ENCODE measurements at places on chromosomes 12 and 14. TPM values are rescaled to one million over a fixed set of nuclear protein-coding genes. Genes with fewer than 3 reads are reported as not detected.
A peak's percentile ranks its signal among the peaks of the same experiment; 100 is the strongest.

GRCh38 chr14:54435500-54435981, 5.6 kb downstream of the CNIH1 start:
- peak; percentile 44 for DNase-seq

Gene DNAL1
- total RNA-seq, result 4.0 TPM

GRCh38 chr12:509500-509899, 49.8 kb downstream of the B4GALNT3 start:
- DNase-seq, result no peak

Gene SAMD4A
- total RNA-seq, result 92.2 TPM

GRCh38 chr14:81211844-81212243, 8.9 kb downstream of the GTF2A1 start:
- no peak for DNase-seq

DNA sequence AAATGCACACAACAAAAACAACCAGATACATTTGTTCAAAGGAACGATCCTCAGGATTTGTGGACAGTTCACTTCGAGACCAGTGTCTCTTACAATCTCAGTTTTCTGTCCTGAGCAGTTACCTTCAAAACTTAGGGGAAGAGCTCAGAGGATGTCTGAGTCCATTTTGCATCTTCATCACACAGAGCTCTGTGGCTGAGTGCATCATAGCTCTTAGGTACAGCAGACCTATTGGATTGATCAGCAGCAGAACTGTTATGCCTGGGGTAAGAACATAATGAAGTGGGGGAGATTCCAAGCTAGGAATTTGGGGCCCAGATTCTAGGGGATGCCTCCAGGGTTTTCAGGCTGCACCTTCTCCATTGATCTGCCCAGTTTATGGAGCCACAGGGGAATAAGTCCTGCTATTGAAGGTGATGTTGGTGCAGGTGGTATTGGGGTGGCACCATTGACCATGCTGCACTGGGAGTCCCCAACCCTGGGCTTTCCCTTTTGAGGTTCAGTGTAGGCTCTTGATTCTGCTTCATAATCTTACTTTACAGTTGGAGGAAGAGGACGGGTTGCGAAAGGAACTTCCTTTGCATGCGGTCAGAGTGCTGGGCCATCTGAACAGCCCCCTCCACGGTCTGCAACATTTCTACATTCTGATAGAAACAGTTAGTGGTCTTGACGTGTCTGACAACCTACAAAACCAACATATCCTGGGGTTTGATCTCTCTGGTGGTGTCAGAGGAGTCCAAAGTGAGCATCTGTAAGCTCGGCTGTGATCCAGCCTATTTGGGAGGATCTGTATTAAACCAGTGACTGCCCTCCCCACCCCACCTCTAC, 112.8 kb downstream of the CHST11 start:
- DNase-seq, result no peak

DNA sequence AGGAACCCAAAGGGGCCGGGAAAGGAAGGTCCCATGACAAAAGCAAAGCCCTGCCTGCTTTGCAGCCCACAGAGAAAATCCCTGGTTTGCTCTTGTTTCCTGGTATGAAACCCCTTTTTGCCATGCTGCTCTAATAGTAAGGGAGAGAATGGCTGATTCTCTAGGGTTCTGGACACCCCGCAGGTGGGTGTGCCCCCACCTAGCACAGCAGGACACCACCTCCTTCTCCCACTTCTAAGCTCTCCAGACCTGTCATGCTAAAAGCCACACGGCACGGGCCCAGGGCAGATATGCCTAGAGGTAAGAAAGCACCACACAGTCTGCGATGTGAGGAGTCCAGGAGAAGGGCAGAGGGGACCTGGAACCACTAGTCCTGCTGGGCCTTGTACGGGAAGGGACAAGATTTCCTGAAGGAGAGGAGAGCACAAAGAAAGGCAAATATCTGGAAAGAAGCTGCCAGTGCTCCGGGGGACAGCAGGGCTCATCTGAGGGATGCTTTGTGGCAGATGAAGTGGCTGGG, 113.3 kb downstream of the BCL11B start:
- DNase-seq, result no peak

Gene SSTR1
- 0.63 TPM for total RNA-seq

Gene RFX4
- total RNA-seq, result not detected

DNA sequence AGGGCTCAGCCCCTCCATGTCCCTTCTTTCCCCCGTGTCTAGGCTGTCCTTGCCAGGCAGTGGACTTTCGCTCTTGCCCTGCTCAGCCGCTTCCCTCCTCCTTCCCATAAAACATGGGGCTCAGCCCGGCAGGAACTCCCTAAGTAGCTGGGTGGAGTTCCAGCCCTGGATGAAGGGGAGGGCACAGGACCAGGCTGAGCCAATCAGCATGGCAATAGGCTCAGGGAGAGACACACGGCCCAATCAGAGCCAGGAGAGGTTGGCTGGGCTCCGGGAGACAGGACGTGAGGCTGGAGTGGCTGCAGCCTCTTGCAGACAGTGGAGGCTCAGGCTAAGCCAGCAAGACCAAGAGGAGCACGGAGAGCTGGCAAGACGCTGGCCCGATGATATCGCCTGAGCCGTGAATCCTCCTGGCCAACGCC, 54.3 kb downstream of the GALNT9 start:
- DNase-seq, result no peak

GRCh38 chr12:107318806-107319532, 225.6 kb upstream of the CRY1 start:
- no peak for DNase-seq

DNA sequence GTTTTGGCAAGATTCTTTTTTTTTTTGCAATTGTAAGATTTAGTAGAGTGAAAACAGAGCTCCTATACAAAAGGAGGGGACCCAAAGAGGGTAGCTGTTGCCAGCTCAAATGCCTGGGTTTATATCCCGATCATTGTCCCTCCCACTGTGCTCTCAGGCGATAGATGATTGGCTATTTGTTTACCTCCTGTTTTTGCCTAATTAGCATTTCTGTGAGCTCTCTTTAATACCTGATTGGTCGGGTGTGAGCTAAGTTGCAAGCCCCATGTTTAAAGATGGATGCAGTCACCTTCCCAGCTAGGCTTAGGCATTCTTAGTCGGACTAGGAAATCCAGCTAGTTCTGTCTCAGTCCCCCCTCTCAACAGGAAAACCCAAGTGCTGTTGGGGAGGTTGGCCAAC, 1.9 kb downstream of the EXOC3L4 start:
- no peak for DNase-seq

DNA sequence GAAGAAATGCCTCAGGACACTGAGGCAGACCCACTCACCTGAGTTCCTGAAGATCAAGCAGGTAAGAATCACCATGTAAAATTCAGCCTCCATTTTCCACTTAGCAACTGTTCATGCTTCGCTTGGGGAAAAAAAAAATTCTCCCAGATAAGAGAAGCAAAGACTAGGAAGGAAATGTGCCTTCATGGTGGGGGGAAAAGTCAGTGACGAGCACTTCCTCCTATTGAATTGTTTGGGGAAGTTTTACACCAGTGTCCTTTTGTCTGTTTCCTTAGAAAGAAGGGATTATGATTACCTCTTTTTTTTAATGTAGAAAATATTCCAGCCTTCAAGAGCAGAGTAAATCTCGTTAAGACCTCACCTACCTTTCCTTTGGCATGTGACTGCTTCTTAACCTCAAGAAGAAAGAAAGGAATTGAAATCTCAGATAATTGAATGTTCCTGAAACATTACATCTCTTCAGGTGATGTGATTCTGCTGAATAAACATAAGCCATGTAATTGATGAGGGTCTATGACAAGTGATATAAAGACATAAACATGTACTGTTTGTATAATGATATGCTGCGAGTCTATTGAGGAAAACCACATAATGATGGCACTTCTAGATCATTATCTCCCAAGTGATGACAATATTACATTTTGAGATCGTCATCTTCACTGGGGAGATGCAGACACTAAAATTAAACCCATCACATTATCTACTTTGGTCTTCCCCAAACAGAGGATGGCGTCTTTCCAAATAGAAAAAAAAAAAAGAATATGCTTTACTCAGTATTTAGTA, at the start of gene PTPRB:
PTPRB (minus strand) TSS at position 127 of the 783 bp plus-strand sequence; CDS start at position 93, 34 bp downstream.
- peak; percentile 81 for DNase-seq

DNA sequence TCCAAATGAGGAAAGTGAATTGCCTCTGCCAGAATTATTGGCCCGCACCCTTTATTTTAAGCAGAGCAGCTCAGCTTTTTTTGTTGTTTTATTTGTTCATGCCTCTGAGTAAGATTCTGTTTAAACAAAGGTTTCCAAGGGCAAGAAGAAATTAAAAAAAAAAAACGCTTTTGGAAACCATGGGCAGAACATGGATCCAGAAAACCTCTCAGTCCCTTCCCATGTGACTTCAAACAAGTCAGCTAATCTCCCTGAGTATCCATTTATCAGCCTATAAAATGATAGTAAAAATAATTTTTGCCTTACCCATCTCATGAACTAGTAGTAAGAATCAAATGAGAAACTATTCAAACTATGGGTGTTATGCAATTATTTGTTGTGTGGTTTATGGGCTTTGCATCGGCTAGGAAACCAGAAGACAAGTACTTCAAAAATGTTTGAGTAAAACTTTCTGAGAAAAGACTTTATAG, 27.6 kb downstream of the KITLG start:
- no peak for DNase-seq

Gene TSPAN8
- not detected for total RNA-seq

Gene GPRC5A
- 18.7 TPM for total RNA-seq

- DNase-seq, result no peak
Observed at GRCh38 chr14:57573173-57573572, 79.5 kb upstream of the CCDC198 start.

DNA sequence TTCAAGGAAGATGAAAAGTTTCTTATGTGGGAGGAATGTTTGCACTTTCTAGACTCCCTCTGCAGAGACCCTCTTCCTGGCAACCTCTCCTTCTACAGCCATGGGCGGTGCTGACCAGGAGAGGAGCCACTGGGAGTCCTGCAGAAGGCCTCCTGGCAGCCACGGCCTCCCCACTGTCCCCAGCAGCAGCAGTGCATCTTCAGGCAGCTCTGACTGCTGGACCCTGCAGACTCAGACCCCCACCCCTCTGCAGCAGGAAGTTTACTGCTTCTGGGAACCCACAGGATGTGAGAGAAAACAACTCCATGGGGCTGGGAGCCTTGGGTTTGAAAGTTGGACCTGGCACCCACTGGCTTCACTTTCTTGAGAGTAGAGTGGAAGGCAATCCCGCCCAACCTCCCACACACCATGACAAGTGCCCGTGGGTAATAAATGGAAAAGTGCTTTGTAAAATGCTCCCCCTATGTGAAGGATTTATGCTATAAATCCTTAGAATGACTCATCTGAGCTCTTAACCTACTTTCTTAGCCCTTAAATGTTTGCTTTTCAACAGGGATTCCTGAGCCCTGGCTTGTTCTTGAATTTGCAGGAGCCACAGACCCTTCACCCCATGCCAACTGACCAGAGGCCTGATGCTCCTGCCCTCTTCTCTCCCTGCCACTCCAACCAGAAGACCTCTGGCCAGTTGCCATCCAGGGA, 37.5 kb upstream of the DDX11 start:
- no peak for DNase-seq

Gene RNU6-8
- total RNA-seq, result not detected
